Forelimb muscle (tissue), 1 donor: ENCODE measurements at places on chromosomes 5 and 9.
A peak's percentile ranks its signal among the peaks of the same experiment; 100 is the strongest.

GRCh38 chr5:142326480-142326938, 1.7 kb upstream of the SPRY4 start:
- DNase-seq: no peak

- DNase-seq: no peak
Observed at GRCh38 chr9:109422641-109423040, 75.5 kb downstream of the PTPN3 start.

- no peak for DNase-seq
Observed at GRCh38 chr5:19676895-19677294, 311.1 kb downstream of the CDH18 start.

GRCh38 chr9:14863402-14863801, 46.8 kb downstream of the FREM1 start:
- DNase-seq: peak; percentile 51

- DNase-seq: no peak
Observed at GRCh38 chr5:140109018-140109758, 4.7 kb upstream of the PURA start.
